ENCODE measurements at places on chromosomes 4 and X. TPM values are rescaled to one million over a fixed set of nuclear protein-coding genes. Genes with fewer than 3 reads are reported as not detected.

DNA sequence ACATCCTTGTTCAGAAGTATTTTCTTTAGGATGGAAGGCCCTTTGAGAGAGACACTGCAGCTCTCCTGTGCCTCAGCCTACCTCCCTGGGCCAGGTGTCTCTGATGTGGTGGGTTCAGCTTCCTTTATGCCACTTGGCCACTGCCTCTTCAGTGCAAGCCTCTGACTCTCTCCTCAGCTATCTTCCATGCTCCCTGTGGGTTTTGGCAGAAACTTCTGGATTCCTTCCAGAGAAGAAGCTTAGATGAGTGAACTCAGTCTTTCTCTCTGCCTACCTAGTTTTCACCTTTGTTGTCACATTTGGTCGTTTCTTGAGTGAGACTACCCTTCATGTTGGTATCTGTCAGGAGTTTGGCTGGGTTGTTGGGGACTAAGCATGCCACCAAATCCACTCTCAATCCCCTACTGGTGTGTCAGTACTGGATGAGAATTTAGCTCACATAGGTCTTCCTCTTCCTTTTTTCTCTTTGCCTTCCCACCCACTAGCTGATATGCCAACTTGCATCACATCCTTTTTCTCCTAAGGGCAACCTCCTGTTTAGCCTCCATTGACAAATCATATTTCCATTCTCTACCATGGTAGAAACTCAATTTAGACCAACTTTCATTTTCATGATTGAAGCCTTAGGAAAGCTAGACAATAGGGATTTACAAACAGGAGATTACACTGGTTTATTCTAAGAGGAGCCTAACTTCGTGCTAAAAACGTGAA lies 32.0 kb downstream of the IL15 start:
- no peak for DNase-seq

Gene NAA11
- not detected for total RNA-seq

Gene SPIN3
- 16.3 TPM for total RNA-seq

DNA sequence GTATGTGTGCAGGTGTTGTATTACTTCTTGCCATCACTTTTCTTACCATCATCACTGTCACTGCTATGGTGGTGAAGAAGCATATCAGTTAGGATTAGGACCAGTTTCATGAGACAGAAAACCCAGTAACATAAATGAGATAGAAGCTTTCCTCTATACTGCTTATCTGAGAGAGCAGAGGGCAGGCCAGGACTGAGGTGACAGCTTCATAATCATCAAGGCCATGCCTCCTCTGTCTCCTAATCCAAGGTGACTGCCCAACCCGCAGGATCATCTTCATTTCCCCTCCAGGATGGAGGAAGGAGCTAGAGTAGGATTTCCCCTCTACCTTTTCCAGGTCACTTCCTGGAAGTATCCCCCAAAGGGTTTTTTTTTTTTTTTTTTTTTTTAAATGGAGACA lies 35.4 kb downstream of the TMEM131L start:
- DNase-seq = no peak

Gene GLRA3
- total RNA-seq = 0.11 TPM

DNA sequence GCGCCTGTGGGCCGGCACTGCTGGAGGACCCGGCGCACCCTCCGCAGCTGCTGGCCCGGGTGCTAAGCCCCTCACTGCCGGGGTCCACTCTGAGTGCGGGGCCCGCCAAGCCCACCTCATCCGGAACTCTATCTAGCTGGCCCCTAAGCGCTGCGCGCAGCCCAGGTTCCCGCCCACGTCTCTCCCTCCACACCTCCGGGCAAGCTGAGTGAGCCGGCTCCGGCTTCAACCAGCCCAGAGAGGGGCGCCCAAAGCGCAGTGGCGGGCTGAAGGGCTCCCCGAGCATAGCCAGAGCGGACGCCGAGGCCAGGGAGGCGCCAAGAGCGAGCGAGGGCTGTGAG lies 75.2 kb downstream of the QDPR start:
- DNase-seq = no peak

Gene CCNI
- 253 TPM for total RNA-seq

Gene NEIL3
- total RNA-seq = 12.0 TPM

Gene SASH3
- 0.57 TPM for total RNA-seq

DNA sequence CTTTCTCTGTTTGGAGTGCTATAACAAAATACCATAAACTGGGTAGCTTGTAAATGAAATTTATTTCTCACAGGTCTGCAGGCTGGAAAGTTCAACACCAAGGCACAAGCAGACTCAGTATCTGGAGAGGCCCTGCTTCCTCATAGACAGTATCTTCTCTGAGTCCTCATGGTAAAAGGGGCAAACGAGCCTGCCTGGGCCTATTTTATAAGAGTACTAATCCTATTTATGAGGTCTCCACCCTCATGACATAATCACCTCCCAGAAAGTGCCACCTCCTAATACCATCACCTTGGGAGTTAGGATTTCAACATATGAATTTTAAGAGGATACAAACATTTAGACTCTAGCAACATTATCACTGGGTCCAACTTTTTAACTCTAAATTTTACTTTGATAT lies 200.3 kb downstream of the STPG2 start:
- no peak for DNase-seq

GRCh38 chrX:153829549-153829798 lies 870 bp downstream of the PDZD4 start:
- no peak for DNase-seq

- no peak for DNase-seq
Measured at GRCh38 chr4:57102050-57102624, 8.0 kb downstream of the IGFBP7 start.

Gene IGSF1
- 23.6 TPM for total RNA-seq

DNA sequence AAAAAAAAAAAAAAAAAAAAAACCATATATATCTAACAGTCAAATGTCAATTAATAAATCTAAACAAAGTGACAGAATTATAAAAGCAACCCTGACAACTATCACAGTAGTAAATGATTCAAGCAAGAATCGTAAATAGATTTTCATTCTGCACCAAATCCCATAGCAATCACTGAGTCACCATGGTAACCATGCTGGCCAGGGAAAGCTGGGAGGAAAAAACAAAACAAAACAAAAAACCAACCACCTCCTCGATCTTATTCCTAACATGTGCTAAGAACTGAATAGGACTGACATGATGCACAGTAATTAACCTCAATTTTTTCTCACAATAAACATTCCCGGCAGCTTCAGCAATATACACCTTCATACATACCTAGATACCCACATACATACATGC lies 30.6 kb upstream of the RAB40A start:
- DNase-seq = no peak

Gene FTSJ1
- total RNA-seq = 50.2 TPM

DNA sequence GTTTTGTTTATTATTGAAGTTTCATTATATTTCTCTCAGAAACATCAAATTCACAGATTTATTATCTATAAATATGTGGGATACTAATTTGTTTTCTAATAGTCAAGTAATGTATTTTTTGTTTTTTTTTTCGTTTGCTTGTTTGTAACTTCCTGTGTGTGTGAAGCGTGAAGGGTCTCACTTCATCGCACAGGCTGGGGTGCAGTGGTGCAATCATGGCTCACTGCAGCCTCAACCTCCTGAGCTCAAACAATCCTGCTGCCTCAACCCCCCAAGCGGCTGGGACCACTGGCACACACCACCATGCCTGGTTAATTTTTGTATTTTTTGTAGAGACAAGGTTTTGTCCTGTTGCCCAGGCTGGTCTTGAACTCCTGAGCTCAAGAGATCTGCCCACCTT lies 55.1 kb downstream of the SH3RF1 start:
- DNase-seq = no peak

Gene SSX2
- 0.33 TPM for total RNA-seq

DNA sequence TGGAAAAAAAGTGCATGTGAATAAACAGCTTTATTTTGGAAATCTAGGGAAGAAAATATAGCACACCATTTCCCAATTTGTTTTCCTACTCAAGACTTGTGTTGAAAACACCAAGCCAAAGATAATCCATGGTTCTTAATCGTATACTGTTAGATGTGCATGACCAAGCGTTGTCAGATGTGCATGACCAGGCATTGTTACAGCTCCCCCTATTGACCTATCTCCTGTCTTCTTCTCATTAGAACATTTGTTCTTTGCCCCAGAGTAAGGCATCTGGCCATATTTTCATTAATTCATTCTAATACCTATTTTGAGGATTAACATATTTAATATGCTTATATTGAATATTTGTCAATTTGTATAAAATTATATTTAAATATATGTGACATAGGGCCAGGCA lies 14.4 kb upstream of the VCX start:
- no peak for DNase-seq

- peak; percentile 18 for DNase-seq
Measured at GRCh38 chr4:123785538-123785937, 388.9 kb downstream of the SPRY1 start.

Gene KLHL13
- total RNA-seq = 5.9 TPM

- DNase-seq = no peak
Measured at GRCh38 chr4:52425751-52426326, 233.3 kb downstream of the USP46 start.

Gene ERAS
- not detected for total RNA-seq

Gene PASD1
- not detected for total RNA-seq

GRCh38 chr4:167232805-167233684 lies 1.2 kb downstream of the SPOCK3 start:
- DNase-seq = no peak

Gene XAGE1B
- total RNA-seq = 0.37 TPM

DNA sequence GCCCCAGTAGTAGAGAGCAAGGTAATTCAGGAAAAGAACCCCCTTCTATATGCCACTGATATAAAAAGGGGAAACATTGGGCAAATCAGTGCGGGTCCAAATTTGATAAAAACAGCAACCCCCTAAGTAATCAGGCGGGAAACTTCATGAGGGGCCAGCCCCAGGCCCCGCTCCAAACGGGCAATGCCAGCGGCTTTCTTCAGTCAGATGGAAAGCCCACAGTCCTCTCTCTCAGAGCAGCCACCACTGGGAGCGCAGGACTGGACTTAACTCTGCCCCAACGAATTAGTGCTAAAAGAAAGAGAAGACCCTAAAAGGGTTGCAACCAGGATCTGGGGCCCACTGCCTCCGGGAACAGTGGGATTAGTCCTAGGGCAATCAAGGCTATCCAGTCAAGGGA lies 9.9 kb downstream of the MAGEA11 start:
- no peak for DNase-seq

Gene DCAF8L2
- not detected for total RNA-seq

Gene PABPC1L2B
- total RNA-seq = 1.7 TPM

- no peak for DNase-seq
Measured at GRCh38 chrX:152640034-152640818, 2.5 kb downstream of the GABRQ start.

GRCh38 chr4:122899682-122900081 lies 22.7 kb downstream of the NUDT6 start:
- DNase-seq = no peak

DNA sequence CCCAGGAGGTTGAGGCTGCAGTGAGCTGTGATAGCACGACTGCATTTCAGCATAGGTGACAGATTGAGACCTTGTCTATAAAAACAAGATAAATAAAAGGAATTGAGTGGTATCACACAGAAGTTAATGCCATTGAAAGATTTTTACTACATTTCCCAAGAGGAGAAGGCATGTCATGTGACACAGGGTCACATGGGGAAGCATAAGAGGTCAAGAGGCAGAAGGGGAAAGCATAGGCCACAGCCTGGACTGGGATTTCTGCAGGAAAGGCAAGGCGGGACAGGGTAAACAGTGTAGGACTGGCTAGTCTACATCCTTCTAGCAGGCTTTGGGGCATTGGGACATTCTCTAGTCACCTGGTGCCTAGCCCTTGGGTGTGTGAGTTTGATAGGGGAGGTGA lies 88.6 kb downstream of the PDGFRA start:
- DNase-seq = no peak

Gene IGFBP7
- total RNA-seq = 1.0 TPM

Gene SRPK3
- total RNA-seq = not detected
